ENCODE measurements at places on chromosomes 7 and 10. TPM values are rescaled to one million over a fixed set of nuclear protein-coding genes. Genes with fewer than 3 reads are reported as not detected.

Gene SSMEM1
- not detected for total RNA-seq

Gene SMIM30
- total RNA-seq = 63.2 TPM

Gene WAPL
- total RNA-seq = 39.7 TPM

Gene TMEM26
- total RNA-seq = not detected

Gene CPA2
- total RNA-seq = 0.17 TPM

Gene C10orf90
- not detected for total RNA-seq

Gene ECHDC3
- 10.4 TPM for total RNA-seq

Gene FZD1
- total RNA-seq = 4.1 TPM

Gene RELN
- total RNA-seq = not detected

Gene DDX56
- total RNA-seq = 97.2 TPM

Gene LRRC18
- total RNA-seq = not detected

Gene CDH23
- not detected for total RNA-seq

Gene CCNJ
- 8.5 TPM for total RNA-seq

DNA sequence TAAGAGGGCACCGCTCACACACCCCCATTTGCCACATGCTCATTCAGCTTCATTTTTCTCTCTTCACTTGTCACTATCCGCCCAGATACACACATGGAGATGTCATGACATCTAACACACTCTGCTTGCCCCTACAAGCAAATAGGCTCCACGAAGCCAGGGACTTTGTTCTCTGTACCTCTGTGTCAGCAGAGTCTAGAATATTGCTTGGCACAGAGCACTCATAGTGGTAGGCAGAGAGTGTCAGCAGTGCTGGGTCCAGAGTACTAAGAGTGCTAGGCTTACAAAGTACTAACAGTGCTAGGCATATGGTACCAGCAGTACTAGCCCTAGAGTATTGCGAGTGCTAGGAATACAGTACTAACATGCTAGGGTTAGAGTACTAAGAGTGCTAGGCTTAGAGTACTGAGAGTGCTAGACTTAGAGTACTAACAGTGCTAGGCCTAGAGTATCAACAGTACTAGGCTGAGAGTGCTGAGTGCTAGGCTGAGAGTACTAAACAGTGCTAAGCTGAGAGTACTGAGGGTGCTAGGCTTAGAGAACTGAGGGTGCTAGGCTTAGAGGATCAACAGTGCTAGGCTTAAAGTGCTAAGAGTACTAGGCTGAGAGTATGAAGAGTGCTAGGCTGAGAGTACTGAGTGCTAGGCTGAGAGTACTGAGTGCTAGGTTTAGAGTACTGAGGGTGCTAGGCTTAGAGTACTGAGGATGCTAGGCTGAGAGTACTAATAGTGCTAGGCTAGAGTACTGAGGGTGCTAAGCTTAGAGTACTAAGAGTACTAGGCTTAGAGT is 166.1 kb downstream of the PRKAG2 start:
- DNase-seq = peak; percentile 40

GRCh38 chr7:149721084-149721601 is 52.2 kb downstream of the ZNF467 start:
- DNase-seq = no peak

- no peak for DNase-seq
These were observed 479.3 kb downstream of the DNAJB6 start for GRCh38 chr7:157816086-157816485.

- no peak for DNase-seq
These were observed 241.2 kb downstream of the DNAJB9 start for GRCh38 chr7:108810756-108811385.

DNA sequence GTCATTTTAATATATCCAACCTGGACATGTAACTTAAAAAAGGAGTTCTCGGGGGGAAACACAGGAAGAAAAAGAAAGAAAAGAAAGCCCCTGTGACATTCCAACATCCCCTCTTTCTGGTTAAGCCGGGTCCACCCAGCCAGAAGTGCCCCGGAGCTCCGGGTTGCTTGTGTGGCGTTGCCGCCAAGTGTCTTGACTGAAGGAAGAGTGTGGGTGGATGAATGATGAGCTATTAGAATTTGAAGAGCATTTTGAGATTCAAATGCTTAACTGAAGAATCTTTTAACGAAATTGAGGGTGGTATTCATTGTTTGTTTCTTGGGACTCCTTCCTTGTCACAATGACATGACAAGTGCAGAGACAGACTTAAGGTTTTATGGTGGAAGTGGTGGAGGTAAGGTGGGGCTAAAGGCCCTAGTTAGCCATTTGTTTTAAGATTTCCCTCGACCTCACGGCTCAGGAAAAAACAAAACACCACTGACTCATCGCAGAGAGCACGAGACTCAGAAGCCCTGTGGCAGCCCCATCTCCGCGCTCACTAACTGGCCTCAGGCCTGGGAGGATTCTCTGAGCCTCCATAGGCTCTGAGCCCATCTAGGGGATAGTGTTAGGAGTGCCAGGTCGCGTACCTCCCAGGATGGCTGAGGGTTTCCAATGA is 1.8 kb upstream of the GLI3 start:
- DNase-seq = peak; percentile 64

- DNase-seq = no peak
These were observed 72.1 kb downstream of the ADCY1 start for GRCh38 chr7:45646207-45646821.

- DNase-seq = no peak
These were observed 47.0 kb downstream of the RASGEF1A start for GRCh38 chr10:43219848-43220247.

- peak; percentile 79 for DNase-seq
These were observed 114.5 kb upstream of the INHBA start for GRCh38 chr7:41817386-41817785.

DNA sequence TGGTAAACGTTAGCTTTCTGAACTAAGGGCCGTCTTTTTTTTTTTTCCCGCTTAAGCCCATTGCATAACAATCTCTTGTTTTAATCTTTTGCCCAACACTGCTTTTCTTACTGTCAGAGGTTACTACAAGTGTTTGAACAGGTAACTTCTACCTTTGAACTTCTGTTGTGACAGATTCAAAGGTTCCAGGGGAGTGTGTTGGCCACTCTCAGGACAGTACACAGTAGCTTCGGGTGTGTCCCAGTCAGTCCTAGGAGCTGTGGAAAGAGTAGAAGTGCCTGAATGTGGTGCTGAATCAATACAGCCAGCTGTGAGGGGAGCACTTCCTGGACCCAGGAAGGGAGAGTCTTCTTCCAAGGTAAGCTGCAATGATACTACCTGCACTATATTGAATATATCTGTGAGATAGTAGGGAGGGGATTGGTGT is at the start of gene ACSL5:
ACSL5 (plus strand) TSS at position 205 of the 427 bp plus-strand sequence. CDS start 20,831 bp downstream, outside the sequence.
- DNase-seq = no peak

DNA sequence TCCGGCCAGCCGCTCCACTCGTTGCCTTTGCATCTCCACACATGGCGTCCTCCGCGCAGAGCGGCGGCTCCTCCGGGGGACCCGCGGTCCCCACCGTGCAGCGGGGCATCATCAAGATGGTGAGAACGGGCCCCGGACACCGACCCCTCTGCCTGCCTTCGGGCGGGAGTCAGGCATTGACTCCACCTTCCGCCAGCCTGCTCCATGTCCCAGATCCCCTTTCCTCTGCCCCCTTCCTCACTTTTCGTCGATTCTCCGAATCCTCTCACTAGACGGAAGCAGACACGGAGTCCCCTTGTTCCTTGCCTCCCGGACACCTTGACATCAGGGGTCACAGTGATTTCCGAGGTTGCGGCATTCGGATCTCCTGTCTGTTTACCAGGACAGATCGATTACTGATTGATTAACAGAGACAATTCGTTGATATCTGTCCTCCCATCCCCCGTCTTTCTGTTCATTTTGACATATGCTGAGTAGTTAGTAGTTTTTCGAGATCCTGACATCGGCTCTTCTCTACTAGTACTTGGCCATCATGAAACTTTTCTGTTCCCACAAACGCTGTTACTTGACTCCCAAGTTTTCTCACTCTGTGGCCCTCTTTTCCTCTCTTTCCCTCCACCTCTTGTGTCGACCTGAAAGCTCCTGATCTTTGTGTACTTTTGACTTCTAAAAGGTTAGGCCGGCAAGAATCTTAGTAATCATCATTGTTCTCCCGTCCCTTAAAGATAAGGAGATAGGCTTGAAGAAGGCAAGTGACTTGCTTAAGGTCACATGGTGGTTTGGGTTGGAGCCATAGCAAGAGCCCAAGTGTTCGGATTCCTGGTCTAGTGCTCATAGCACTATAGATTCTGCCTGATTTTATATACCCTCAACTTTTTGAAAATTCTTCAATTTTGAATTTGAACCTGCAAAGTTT is 597 bp downstream of the SND1 start:
- DNase-seq = no peak

- no peak for DNase-seq
These were observed 116.7 kb downstream of the CYP26A1 start for GRCh38 chr10:93190372-93190771.

DNA sequence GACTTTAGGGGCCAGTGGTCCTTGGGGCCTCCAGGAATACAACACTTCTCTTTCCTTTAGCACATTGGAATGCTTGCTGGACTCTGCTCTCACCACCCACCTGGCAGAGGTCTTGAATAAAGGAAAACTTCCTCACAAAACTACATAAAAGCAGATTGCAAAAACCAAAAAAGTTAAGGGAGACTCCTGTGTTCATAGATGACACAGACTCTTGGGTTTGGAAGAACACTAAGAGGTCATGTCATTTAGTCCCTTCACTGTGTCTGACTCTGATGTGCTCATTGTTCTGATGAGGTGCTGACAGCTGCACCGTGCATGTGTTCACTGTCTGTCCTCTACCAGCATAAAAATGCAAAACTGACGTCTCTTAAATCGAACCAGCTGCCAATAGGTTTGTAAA is 11.4 kb downstream of the BLNK start:
- no peak for DNase-seq

DNA sequence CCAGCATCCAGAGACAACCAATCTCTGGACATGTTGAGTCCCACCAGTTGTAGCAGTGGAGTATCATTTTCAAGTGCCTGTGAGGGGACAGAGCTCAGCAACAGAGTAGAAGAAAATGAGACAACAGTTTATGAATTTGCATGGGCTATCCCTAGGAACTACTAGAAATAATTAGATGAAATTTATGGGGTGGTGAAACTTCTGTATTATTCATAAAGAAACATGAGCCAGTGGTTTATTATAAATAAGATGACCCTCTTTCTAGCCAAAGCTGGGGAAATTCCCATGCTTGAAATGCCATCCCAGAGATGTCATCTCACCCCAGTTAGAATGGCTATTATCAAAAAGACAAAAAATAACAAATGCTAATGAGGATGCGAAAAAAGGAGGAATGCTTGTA is 55.1 kb upstream of the ITGB8 start:
- DNase-seq = no peak

DNA sequence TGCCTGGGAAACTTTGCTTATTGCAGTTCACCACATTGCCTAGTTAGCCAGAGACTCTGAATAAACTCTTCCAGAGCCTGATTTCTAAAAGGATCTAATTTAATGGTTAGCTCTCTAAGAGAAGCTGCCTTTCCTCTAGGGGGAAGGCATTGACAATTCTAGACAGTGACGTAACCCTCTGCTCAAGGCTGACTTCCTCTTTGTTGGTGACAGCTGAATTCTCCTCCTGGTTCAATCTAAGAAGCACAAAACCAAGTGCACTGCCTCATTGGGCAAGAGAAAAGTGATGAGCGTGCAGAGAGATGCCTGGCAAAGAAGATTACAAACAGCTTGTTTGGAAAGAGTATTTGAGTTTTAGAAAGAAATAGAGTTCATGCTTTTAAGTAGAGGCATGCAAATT is 102.7 kb downstream of the MACC1 start:
- DNase-seq = no peak

DNA sequence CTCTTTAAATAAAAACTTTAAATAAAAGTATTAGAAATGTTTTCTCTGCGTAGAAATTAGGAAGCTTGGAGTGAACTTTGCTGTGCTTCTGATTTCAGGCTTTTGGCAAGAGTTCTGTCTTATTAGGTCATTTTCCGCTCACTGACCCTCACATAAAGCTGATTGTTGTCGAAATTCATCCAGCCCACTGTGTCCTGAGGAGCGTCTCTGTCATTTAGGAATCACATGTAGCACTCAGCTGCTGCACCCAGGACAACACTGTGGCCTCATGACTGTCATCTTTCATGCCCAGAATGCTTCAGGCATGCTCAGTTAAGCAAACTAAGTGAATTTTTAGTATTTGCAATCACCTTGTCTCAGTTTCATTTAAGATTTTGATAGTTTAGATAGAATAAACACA is 57.8 kb upstream of the MSRB2 start:
- DNase-seq = no peak

GRCh38 chr10:72298592-72299519 is 25.1 kb downstream of the DDIT4 start:
- no peak for DNase-seq

DNA sequence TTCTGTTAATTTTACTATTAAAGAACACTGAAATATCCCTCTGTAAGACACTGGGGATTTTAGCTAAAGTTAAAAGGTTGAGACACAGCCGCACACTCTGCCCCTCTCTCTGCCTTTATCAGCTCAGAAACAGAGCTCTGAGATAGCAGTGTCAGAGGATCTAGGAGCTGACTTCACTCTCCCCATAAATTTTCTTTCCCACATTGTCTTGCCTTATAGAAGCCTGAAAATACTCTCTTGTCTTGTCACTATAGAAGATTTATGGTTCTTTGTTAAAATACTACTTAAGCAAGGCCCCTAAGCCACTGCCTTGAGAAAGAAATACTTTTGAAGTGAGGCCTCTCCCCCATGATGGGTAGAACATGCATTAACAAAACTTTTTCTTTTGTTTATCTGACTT is 105.7 kb upstream of the C10orf90 start:
- DNase-seq = no peak

DNA sequence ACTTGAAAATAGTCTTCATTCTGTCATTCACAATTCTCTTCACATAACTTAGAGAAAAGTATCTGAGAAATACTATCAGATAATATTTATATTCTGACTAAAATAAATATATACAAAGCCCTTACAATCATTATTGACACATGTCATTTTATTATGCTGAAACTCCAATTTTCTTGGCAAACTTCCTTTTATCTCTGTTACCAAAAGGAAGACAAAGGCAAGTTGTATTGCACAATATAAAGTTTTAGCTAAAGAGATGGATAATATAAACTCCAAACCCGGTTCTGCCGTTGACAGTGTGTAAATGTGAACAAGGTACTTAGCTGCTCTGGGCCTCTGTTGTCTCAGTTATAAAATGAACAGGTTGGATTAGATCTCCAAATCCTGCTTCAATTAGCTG is 99.0 kb upstream of the MDFIC start:
- no peak for DNase-seq

DNA sequence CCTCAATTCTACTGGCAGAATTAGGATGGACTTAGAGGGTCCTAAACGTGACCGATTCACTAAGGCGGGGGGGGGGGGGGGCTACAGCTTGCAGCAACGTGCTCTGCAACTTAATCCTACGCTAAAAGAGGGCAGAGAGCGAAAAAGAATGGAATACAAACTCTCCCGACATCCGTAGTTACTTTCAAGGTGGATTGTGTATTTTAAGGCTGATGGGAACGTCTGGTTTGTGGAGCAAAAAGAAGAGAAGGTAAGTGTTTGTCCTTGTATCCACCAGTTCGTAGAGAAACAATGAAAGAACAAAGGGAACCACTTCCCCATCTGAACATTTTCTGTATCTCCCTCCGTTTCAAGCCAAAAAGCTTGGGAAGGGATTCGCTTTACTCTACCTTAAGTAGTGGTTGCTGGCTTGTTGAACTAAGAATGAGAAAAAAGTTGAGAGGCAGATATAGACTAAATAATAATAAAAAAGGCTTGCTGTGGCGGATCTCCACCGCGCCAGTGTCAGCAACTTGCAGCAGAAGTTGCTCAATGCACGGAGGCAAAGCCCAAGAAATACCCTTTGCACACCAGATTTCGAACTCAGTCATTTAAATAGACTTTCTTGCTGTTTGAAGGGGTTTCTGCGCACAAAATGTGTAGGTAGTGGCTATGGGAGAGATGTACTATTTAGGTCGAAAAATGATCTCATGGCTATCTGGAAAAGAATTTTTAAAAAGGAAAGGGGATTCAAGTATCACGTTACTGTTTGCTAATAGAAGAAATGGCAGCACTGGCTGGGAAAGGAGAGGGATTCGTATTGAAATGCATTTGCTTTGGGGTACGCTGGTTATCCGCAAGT is 736 bp downstream of the SKIDA1 start:
- DNase-seq = peak; percentile 48

Measured in foreskin keratinocyte (primary cell).